ENCODE measurements at places on chromosomes 5 and 9.

DNA sequence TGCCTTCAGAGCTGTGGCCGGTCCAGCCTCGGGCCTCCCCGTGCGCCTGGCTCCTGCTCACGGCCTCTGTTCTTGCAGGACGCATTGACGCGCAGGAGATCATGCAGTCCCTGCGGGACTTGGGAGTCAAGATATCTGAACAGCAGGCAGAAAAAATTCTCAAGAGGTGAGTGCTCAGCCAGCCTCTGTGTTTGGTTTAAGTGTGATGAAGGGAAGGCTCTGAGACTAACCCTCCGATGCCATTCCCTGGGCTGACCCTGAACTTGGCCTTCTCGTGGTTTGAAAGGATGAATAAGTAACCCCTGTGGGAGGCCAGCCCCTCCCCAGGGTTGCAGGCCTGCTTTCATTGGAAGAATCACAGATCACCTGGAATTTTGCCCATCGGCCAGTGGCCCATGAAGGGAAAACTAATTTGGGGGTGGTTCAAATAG lies 26.3 kb downstream of the PTGES2 start:
- DNase-seq = no peak

- no peak for DNase-seq
Observed at GRCh38 chr5:58327289-58327688, 132.6 kb downstream of the PLK2 start.

DNA sequence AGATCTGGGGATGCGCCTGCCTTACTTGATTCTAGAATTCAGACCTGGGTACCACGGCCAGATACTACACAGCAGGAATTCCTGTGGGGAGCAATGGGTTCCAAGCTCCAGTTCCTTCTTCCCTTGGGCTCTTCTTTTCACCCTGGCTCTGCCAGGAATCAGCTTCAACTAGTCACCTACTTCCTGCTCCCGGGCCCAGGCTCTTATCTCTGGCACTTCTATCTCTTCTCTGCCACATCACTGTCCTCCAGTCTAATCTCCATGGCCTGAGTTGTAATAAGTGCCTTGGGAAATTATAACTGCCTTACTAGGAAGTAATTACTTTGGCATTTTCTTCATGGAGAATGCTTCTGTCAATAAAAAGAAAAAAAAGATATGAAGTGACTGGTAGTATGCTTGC lies 26.2 kb upstream of the SERINC5 start:
- no peak for DNase-seq

- DNase-seq = no peak
Observed at GRCh38 chr9:6922680-6923079, 164.9 kb downstream of the KDM4C start.

DNA sequence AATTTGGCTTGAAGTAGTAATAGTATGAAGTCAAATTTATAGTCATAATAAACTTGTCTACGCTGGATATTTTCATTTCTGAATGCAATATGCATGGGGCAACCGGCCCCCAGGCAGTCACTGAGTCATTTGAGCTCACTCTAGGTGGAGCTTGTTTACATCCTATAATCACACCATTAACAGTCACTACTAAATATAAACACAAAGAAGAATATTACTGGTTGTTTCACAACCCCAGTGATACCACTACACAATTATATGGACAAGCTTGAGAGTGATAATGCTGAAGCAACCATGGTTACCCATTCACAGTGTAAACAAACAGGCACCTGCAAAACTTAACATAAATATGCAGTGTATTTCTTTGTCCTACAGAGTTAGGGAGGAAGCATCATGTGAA lies 68.7 kb downstream of the MARCHF3 start:
- no peak for DNase-seq

- DNase-seq = no peak
Observed at GRCh38 chr5:32865475-32865874, 154.4 kb downstream of the NPR3 start.

GRCh38 chr5:74866596-74867162 lies 492 bp upstream of the FAM169A start:
- no peak for DNase-seq

GRCh38 chr5:81854915-81855314 lies 104.0 kb upstream of the SSBP2 start:
- DNase-seq = no peak

All from stimulated activated CD4-positive, alpha-beta T cell treated with anti-CD3 and anti-CD28 coated beads, Interleukin-1b, Interleukin-23, amount 100 ng/mL, for 4 hours (primary cell).